NCI-H524 treated with DMSO at 0.1 percent for 48 hours (cell line): ENCODE measurements at places on chromosomes 7 and 10.

- no peak for DNase-seq
Observed at GRCh38 chr7:157301610-157302120, 35.1 kb upstream of the DNAJB6 start.

DNA sequence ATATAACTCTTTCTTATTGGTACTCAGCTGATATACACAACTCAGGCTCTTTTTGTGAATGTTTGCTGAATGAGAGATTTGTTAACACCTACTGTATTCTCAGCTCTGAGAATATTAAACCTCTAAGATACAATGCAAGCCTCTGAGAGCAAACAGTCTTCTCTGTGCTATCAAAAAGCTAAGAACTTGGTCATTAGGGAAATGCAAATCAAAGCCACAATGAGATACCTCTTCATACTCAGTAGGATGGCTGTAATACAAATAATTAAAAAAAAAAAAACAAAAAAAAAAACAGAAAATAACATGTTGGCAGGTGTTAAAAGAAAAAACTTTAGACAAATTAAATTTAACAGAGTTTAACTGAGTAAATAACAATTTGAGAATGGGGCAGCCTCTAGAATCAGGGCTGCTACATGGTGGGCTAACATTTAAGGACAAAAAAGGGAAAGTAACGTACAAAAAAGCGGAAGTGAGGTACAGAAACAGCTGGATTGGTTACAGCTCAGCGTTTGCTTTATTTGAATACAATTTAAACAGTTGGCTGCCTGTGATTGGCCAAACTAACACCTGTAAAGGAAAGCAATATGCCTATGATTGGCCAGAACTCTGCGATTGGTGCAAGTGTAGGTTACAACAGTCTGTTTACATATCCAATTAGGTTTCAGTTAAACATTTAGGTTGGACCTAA, 14.8 kb upstream of the MTURN start:
- DNase-seq: no peak

DNA sequence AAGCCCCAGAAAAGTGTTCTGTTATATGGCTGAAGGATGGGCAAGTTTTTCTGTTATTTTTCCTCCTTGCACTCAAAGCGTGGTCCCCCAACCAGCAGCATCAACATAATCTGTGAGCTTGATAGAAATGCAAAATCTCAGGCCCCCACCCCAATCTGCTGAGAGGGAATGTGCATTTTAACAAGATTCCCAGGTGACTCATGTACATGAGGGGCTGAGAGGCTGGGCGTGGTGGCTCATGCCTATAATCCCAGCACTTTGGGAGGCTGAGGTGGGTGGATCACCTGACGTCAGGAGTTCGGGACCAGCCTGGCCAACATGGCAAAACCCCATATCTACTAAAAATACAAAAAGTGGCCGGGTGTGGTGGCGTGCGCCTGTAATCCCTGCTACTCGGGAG, 326.8 kb upstream of the PODXL start:
- DNase-seq: no peak

DNA sequence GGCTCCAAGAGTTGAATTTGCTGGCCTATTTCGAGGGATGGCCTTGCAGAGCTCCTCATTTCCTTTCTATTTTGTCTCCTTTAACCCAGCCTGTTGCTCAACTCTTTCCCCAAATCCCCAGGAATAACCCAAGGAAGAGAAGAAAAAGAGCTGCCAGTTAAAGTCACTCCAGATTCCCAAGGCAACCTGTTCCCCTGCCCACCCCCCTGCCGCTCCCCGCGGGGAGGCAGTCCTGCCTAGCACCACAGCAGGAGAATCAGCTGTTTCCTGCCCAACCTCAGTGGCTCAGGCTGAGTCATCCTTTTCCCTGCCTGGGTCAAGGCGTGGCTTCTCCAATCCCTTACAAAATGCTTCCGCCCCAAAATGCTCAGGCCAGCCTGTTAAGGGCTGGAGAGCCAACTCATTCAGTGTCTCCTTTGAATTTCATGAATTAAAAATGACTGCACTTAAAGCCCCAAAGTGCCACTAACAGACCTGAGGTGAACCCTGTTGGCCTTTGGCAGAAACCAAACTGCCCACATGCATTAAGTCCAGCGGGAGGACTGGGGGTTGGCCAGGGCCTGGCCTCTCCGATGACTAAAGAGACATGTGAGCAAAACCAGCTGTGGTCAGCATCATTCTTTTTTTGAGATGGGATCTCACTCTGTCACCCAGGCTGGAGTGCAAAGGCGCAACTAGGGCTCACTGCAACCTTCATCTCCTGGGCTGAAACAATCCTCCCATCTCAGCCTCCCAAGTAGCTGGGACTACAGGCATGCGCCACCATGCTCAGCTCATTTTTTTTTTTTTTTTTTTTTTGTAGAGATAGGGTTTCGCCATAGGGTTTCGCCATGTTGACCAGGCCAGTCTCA, 83.2 kb upstream of the KIF5B start:
- no peak for DNase-seq

DNA sequence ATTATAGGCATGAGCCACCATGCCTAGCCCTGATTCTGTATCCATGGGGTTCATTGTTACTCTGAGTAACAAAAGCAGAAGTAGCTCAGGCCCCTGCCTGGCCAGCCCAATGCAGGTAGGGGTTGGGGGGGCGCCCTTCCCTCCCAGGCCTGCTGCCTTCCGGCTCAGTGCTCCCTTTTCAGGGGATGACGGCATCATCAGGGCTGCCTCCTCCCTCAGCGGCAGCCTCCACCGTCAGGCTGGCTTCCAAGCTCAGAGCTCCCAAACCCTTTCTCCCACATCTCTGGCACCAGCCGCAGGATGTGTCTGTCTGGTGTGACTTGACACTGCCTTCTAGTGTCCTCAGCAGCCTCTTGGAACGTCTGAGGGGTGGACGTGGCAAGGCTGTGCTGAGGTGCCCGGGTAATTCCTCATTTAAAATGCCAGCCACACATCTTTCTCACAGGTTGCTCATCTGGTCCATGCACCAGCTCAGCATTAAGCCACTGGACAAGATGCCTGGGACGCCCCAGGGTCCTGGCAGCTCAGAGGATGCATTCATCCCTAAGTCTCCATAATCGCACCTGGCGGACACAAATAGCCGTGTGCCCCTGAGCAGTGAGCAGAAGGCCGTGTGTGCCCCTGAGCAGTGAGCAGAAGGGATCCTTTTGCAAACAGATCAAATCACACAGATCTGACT, 38.2 kb downstream of the PAPOLB start:
- no peak for DNase-seq

DNA sequence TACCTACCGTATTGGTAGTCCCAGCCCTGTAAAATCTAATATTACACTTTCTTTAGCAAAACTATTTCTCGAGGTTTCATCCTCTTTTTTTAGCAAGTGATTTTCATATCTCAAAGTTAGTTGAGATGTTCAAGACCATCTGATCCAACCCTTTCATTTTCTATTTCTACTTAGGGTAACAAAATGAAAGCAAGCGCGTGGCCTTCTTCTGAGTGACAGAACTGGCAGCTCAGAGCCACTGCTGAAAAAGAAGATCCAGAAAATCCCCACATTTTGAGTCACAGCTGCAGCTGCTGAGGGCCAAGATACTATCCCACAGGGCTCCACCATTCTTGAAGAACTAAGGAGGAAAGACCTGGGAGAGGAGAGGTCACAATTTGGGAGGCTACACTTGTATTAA, 24.8 kb upstream of the ZNF800 start:
- no peak for DNase-seq

DNA sequence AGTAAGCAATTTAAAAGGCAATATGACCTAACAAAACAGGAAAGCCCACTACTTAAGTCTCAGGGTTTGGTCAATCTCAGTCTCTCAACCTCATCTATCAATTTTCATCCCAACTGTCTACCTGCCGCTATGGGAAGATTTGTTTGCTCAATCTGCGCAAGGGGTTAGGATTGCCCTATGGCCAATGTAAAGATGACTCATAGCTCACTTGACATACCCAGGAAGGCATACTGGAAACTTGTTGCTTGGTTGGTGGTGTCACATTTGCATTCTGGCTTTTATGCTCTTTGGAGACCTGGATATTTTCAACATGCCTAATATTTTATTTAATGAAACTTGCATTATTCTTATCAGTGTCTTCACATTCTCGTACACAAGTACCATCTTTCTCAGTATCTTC, 78.1 kb upstream of the TMEM196 start:
- no peak for DNase-seq

DNA sequence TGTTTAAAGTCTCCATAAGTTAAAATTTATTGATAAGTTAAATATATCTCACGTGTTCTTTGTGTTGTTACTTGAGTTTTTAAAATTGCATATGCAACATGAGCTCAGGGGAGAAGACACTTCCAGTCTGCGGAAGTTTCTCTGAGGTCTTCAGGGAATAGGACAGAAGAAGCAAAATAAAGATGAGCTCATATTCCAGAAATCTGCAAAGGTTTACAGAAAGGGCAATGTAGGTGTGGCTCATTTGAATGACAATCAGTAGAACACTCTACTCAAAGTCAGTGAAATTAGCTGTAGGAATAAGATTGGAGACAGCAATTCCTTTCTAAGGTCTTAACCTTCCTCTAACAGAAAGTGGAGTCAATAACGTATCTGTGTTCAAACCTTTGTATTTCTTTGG, 53.7 kb downstream of the CACNA2D1 start:
- DNase-seq: no peak

DNA sequence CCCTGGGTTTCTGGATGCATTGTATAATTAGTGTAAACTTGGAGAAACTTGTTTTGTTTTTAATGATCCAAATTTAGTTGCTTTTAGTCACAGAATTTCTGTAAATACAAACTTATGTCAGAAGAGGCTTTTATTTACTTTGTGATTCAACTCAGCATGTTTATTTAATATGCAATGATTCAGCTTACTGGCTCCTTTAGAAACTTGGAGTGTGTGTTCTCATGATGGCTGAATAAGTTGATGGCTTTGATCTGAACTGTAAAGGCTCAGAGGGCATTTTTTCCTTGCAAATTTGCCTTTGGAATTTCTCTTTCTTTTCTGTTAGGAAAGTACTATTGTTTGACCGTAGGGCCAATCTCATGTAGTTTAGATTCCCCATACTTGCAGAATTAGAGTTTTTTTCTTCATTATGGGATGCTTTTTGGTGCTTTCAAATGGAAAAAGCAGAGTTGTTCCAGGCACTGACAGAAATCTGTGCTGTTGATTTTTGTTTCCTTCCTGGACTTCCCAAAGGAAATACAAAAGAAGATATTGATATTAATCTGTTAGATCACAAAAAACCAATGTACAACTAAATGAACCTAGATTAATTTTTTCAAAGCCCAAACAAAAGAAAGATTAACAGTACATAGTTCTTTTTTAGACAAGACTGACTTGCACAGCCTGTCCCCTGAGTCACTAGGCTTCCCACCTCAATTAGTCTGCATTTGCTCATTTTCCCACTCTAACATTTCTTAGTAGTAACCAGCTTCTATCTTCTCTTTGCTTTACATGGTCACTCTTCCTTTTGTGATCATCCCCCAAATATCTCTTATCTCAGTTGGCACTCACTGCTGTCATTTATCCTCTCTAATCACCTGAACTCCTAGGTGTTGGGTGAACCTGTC, 96.8 kb upstream of the AGR3 start:
- no peak for DNase-seq

DNA sequence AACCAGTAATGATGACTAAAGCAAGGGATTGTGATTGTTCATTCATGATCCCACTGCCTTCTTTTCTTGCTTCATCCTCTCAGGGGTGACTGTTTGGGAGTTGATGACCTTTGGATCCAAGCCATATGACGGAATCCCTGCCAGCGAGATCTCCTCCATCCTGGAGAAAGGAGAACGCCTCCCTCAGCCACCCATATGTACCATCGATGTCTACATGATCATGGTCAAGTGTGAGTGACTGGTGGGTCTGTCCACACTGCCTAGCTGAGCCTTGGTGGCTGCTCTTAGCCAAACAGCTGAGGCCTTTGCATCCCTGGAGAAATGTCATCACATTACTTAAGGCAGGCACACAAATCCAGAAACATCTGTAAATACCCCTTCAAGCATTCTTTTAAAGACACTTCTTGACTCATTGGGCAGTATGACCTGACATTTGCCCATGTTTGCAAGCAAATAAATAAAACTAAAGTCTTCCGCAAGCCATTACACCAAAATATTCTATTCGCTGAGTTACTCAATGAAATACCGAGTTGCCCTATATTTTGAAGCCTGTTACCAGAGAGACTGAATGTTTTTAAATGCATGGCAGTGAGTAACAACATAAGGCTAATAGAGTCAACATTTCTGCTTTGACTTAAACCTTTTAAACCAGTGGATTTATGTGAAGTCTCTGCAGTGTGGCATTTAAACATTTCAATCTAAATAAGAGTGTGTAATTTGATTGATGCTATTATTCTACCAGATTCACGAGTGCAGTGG, 166.3 kb upstream of the LANCL2 start:
- DNase-seq: no peak

- DNase-seq: no peak
Observed at GRCh38 chr7:92461027-92462003, 14.0 kb downstream of the GATAD1 start.

DNA sequence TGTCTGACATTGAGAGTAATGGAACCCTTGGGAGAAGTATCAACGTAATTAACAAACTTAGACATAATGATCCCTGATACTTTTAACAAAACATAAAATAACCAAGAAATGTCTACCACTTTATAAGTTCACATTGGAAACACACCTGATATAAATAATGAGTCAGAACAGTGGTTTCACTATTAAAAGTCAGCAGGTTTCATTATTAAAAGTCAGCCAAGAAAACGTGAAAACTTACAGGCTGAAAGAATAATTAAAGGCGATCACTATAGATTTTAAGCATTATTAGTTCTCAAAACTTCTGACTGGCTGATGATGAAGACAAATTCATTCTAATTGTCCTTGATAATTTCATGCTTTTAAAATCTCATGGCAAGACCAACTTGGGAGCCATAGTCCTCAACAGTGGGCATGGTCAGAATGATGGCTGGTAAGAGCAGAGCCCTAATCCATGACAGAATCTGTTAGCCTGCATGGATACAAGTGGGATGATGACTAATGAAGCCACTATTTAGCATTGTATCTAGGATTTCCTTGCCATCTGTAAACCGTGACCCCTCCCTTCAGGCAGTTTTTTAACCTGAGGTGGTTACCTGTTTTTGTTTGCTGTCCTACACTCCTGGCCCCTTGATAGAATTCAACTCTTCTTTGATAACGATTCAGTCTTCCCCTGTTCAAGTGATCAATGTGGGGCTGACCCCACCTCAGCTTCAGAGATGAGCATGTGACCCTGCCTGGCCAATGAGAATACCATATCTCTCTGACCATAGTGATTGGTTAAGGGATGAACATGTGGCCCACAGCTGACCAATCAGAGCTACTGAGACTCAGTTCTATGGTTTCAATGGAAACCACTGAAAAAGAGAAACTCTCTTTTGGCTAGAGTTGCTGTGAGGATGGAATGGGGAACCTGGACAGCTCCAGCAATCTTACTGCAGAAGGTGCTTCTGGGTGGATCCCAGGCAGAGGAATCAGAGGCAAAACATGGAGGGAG, 151.0 kb downstream of the PLPP4 start:
- DNase-seq: no peak
